ENCODE measurements at places on chromosomes 6 and 20. TPM values are rescaled to one million over a fixed set of nuclear protein-coding genes. Genes with fewer than 3 reads are reported as not detected.

Gene SYCP2L
- total RNA-seq: not detected

Gene ACTL10
- total RNA-seq: 1.4 TPM

Gene MEA1
- total RNA-seq: 54.0 TPM

Gene SH3BGRL2
- 2.6 TPM for total RNA-seq

Gene MROH8
- 1.5 TPM for total RNA-seq

Gene HLA-G
- total RNA-seq: not detected

Gene HBS1L
- total RNA-seq: 48.4 TPM

Gene SLC22A16
- total RNA-seq: not detected

Gene CTCFL
- total RNA-seq: 0.23 TPM

Gene WFDC12
- not detected for total RNA-seq

Gene SLC12A5
- total RNA-seq: not detected

Gene PSORS1C2
- total RNA-seq: not detected

Gene TFAP2B
- not detected for total RNA-seq

Gene DCBLD1
- 6.8 TPM for total RNA-seq

Gene MAP7
- total RNA-seq: not detected

Gene KIF25
- total RNA-seq: not detected

Gene EPHA7
- 0.09 TPM for total RNA-seq

Gene VARS2
- 15.2 TPM for total RNA-seq

Gene SPO11
- not detected for total RNA-seq

Gene LST1
- not detected for total RNA-seq

Gene FAM209B
- not detected for total RNA-seq

Gene MATN4
- not detected for total RNA-seq

Gene NKX2-2
- not detected for total RNA-seq

Gene OR2B6
- total RNA-seq: not detected

Gene RAD21L1
- not detected for total RNA-seq

Gene FAXC
- 0.26 TPM for total RNA-seq

Gene CALHM6
- 0.68 TPM for total RNA-seq

Gene OTOR
- total RNA-seq: not detected

Gene MAP3K5
- total RNA-seq: 2.8 TPM

Gene CD83
- total RNA-seq: 4.9 TPM

Gene TCP11
- total RNA-seq: not detected

Gene CCDC170
- total RNA-seq: 0.94 TPM

Gene BPI
- 0.12 TPM for total RNA-seq

Gene FERMT1
- 3.7 TPM for total RNA-seq

Gene PARD6B
- total RNA-seq: 0.43 TPM

Gene PHACTR1
- total RNA-seq: 1.1 TPM

Gene GNL1
- total RNA-seq: 31.9 TPM

Gene BRPF3
- 11.4 TPM for total RNA-seq

Gene TMEM217
- 0.17 TPM for total RNA-seq

Gene THEMIS
- total RNA-seq: not detected

Gene TMEM239
- total RNA-seq: not detected

Gene TMC2
- total RNA-seq: not detected

Gene IL20RA
- total RNA-seq: 0.85 TPM

Gene PRR18
- not detected for total RNA-seq

Gene TSBP1
- total RNA-seq: not detected

Gene PGC
- not detected for total RNA-seq

Gene PHF1
- total RNA-seq: 24.5 TPM

Gene KIAA0408
- 1.4 TPM for total RNA-seq

Gene COL21A1
- 151 TPM for total RNA-seq

Gene AKAP7
- total RNA-seq: 1.4 TPM

Gene TNFRSF6B
- total RNA-seq: 9.3 TPM

Gene PPP1R16B
- 0.60 TPM for total RNA-seq

Gene RNF144B
- total RNA-seq: 0.12 TPM

Gene SEL1L2
- total RNA-seq: not detected

Gene GPLD1
- not detected for total RNA-seq

Gene MYT1
- not detected for total RNA-seq

Gene SPATS1
- not detected for total RNA-seq
